ENCODE measurements at places on chromosomes 11 and 22.

GRCh38 chr11:117827521-117828511 is 3.3 kb upstream of the FXYD2 start:
- no peak for DNase-seq

- DNase-seq = peak; percentile 39
Measured at GRCh38 chr11:68120273-68121066, 718 bp downstream of the CHKA start.

- DNase-seq = no peak
Measured at GRCh38 chr11:86990515-86990914, 35.3 kb upstream of the FZD4 start.

- DNase-seq = no peak
Measured at GRCh38 chr22:36334081-36334820, 53.5 kb downstream of the MYH9 start.

GRCh38 chr22:40691532-40691931 is 12.2 kb downstream of the MCHR1 start:
- no peak for DNase-seq

GRCh38 chr22:19214078-19214473 is 35.5 kb upstream of the SLC25A1 start:
- DNase-seq = no peak

DNA sequence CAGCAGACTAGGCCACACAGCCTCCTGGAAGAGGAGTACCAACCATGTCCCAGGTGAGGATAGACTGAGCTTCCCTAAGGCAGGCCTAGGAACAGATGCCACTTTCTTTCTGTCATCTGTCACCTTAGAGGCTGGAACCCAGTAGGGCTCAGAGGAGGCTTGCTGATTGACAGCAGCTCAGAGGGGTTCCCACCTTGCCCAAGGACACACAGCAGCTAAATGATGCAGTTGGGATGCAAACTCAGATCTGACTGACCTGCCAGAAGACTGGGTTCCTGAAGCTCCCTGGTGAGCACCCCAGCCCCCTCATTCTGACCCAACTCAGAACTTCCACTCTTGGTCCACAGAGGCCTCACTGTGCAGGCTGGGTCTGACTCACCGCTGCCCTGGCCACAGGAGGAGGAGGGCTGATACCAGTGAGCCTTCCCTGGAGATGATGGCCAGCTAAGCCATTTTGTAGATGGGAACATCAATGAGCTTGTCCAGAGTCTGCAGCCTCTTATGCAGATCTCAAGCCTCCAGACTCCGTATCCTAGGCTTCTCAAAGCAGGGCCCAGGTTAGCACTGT is 14.0 kb downstream of the CAPN5 start:
- no peak for DNase-seq

- no peak for DNase-seq
Measured at GRCh38 chr11:6845383-6845782, at the start of gene OR10A5. TSS of gene OR10A5 (plus strand) at chr11:6845683. CDS start at chr11:6845683, 0 bp downstream.

DNA sequence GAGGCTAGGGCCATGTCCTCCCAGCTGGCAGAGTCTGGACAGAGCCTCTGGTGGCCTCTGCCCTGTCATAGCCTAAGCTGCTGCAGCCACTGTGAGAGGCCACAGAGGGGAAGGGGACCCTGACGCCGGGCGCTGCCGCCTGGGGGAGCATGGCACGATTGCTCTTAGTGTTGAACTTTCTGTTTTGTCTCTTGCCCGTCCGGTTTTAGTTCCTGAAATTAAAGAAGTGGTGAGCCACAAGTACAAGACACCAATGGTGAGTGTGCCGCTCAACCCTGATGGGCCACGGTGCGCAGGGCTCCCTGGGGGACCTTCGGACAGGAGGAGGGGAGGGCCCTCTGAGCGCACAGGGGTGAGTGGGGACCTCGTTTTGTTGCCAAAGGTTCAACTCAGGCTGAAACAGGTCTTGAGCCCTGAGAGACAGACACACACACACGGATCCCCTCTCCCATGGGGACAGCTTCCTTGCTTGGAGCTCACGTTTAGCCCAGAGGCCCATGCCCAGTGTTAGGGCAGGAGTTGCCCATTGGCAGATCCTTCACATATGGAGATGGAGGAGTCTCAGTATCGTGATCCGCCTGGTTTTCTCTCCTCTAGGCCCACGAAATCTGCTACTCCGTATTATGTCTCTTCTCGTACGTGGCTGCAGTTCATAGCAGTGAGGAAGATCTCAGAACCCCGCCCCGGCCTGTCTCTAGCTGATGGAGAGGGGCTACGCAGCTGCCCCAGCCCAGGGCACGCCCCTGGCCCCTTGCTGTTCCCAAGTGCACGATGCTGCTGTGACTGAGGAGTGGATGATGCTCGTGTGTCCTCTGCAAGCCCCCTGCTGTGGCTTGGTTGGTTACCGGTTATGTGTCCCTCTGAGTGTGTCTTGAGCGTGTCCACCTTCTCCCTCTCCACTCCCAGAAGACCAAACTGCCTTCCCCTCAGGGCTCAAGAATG is 23.8 kb downstream of the MYBPC3 start:
- no peak for DNase-seq

GRCh38 chr11:27046956-27047355 is 6.3 kb downstream of the BBOX1 start:
- no peak for DNase-seq

Measured in stimulated activated CD8-positive, alpha-beta memory T cell treated with anti-CD3 and anti-CD28 coated beads, Interleukin-2, amount 100 ng/mL, for 48 hours (primary cell).